ENCODE measurements at places on chromosomes 4 and X. TPM values are rescaled to one million over a fixed set of nuclear protein-coding genes. Genes with fewer than 3 reads are reported as not detected.

The PCDH19 gene
- total RNA-seq = 5.0 TPM

The MAGEA6 gene
- total RNA-seq = not detected

The CLIC2 gene
- 0.97 TPM for total RNA-seq

The RPS3A gene
- 1,042 TPM for total RNA-seq

The MTNR1A gene
- total RNA-seq = 0.44 TPM

The SERTM2 gene
- not detected for total RNA-seq

The TEX13D gene
- not detected for total RNA-seq

The ZNF275 gene
- 16.9 TPM for total RNA-seq

The PPP2R2C gene
- 0.94 TPM for total RNA-seq

The IL1RAPL2 gene
- not detected for total RNA-seq

The NR3C2 gene
- 0.20 TPM for total RNA-seq

The PLS3 gene
- 642 TPM for total RNA-seq

Data from chondrocyte (in vitro differentiated cells).